ENCODE measurements at places on chromosomes 13 and 19.
A peak's percentile ranks its signal among the peaks of the same experiment; 100 is the strongest.

DNA sequence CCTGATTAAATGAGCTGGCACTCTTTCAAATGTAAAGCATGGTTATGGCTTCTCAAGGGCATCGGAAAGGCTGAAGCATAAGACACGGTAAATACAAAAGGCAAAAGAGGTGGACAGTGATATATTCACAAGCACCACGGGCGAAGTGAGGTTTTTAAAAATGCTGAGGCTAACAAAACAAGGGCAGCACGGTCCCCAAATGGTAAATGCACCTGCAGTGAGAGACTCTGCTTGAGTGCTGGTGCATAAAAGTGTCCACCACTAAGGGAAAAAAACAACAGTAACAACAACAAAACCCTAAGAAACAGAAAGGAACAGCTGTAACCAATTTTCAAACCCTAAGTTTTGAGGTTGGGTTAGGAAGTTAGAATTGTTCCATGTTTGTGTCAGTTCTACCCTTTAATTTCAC lies 234.9 kb downstream of the PCDH9 start:
- no peak for DNase-seq

GRCh38 chr13:25135896-25136295 lies 36.2 kb downstream of the AMER2 start:
- no peak for DNase-seq

GRCh38 chr19:46328079-46328478 lies 18.8 kb upstream of the PPP5C start:
- no peak for DNase-seq

GRCh38 chr19:50669302-50670101 lies 20.3 kb downstream of the C19orf81 start:
- DNase-seq: peak; percentile 9

- DNase-seq: no peak
Measured at GRCh38 chr13:84136582-84136981, 254.3 kb upstream of the SLITRK1 start.

GRCh38 chr13:63449550-63449949 lies 2033.9 kb upstream of the PCDH20 start:
- no peak for DNase-seq

GRCh38 chr13:75174481-75174880 lies 307.5 kb downstream of the TBC1D4 start:
- DNase-seq: no peak

DNA sequence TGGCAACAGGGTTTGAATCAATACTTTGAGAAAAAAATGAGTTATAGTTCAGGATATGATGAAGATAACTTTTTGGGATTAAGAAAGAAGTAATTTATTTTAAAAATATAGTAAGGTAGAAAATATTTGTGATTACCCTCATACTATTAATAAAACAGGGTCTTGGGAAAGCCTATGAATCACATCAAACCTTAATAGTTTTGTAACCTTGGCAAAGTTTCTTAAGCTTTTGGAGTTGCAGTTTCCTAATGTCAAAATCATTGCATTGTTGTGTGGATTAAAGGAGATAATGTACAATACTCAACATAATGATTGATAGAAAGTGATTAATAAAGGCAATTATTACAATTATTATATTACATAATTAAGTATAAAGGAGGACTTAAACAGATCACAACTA lies 149.0 kb downstream of the LMO7 start:
- no peak for DNase-seq

GRCh38 chr19:38898788-38899446 lies 501 bp downstream of the SIRT2 start:
- no peak for DNase-seq

GRCh38 chr19:2049741-2050348 lies 1.2 kb downstream of the MKNK2 start:
- no peak for DNase-seq

GRCh38 chr13:33543089-33543459 lies 257.5 kb upstream of the STARD13 start:
- DNase-seq: no peak

- no peak for DNase-seq
Measured at GRCh38 chr13:71634602-71635443, 232.2 kb downstream of the DACH1 start.

GRCh38 chr19:40398417-40399131 lies 8.6 kb upstream of the HIPK4 start:
- peak; percentile 24 for DNase-seq

DNA sequence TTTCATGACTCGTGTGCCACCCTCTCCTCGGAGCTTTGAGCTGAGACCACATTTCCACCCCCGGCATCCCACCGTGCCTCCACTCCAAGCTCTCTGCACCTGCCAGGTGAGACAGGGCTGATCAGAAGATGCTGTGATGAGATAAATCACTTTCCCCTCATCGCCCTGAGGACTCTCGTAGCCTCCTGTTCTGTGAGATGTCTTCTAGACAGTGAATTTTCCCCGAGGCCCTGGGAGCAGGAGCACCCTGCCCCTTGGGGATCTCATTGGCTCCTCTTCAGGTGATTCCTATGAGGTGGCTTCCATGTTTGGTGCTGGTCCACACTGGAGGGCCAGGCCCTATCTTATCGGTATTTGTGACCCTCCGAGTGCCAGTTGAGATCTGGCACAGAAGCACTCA lies 154.0 kb upstream of the TSHZ3 start:
- DNase-seq: no peak

- no peak for DNase-seq
Measured at GRCh38 chr19:6694147-6694815, 24.3 kb upstream of the TNFSF14 start.

GRCh38 chr13:97537110-97537509 lies 103.1 kb downstream of the RAP2A start:
- no peak for DNase-seq

DNA sequence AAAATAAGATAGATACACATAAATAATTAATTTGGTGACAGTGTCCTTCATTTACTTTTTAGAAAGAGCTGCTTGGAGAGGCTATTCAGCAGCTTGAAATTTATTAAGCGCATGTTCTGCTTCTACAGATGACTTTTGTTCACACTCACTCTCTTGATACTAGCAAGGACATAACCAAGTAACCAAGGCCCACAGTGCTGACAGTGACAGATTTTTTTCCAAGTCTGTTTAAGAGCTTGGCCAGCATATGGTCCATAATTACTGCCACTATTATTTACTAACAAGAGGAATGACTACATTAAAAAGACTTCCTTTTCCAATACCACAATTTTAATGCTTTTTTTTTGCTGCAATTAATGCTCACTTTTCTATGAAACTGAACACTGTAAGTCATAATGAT lies 673.7 kb upstream of the MIR17HG start:
- no peak for DNase-seq

DNA sequence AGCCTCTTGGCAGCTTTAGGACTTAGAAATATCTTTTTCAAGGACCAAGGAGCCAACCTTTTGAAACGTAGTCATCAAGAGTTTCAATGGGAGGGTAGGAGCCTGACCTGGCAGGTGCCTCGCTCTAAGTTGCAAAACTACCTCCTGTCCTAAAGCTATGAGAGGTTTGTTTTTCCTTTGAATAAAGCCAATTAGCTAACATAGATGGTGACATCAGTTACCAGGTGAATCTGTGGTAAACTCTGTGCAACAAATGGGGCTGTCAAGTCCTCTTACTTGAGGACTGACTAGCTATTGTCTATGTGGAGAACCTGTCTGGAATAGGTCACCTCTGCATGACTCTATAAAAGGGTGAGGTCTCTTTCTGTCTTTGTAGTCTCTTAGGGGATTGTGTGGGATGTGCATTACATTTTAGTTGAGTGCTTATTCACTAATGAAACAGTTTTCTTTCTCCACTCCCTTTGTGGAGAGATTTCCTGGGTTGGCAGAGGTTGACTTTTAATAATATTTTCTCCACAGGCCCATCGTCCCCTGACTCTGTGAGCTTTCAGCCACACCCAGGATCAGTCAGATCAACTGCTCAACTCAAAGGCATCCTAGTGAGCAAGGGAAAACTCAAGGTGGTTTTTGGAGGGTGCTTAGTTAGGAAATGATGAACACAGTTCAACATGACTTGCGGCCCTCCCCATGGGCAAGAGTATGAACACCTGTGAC lies 9.9 kb downstream of the ARL11 start:
- no peak for DNase-seq

DNA sequence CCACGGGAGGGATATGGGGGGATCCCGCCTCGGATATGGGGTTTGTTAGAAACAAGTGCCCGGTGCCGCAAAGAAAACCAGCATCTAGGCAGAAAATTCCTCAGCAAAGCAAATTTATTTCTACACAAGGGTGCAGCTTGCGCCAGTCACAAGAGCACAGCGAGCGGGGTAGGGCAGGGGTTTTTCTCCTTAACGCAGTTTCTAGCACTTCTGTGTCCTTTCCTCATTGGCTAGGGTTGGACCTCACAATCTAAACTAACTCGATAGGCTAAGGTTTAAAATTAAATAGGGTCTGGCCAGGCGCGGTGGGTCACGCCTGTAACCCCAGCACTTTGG lies 595 bp downstream of the ZNF440 start:
- no peak for DNase-seq

GRCh38 chr13:23921451-23921888 lies 24.2 kb upstream of the C1QTNF9B start:
- DNase-seq: no peak

DNA sequence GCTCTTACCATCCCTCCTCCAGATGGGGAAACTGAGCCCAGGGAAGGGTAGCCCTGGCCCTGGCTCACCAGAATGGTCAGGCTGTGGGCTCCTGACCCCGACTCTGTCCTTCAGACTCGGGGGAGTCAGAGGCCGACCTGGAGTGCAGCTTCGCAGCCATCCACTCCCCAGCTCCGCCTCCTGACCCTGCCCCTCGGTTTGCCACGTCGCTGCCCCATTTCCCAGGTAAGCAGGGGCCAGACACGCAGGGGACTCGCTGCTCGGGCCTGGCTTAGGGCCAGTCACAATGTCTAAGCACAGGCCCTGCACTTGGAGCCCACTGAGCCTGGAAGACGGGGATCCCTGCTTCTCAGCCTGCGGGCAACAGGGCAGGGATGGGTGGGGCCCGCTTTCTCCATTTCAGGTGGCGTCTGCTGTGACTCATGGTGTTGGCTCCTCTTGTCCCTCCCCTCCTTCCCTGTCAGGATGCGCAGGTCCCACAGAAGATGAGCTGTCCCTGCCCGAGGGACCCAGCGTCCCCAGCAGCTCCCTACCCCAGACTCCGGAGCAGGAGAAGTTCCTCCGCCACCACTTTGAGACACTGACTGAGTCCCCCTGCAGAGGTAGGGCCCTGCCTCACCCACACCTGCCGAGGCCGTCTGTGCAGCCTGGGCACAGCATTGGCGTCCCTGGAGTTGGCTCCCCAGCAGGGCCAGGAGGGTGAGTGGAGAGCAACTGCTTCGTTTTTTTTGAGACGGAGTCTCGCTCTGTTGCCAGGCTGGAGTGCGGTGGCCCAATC lies 9.2 kb upstream of the OVOL3 start:
- DNase-seq: no peak

- peak; percentile 15 for DNase-seq
Measured at GRCh38 chr19:8240274-8241229, 31.4 kb downstream of the CERS4 start.

GRCh38 chr19:5973867-5974635 lies 3.9 kb downstream of the RANBP3 start:
- DNase-seq: no peak
